ENCODE measurements at places on chromosomes 16 and 17.

DNA sequence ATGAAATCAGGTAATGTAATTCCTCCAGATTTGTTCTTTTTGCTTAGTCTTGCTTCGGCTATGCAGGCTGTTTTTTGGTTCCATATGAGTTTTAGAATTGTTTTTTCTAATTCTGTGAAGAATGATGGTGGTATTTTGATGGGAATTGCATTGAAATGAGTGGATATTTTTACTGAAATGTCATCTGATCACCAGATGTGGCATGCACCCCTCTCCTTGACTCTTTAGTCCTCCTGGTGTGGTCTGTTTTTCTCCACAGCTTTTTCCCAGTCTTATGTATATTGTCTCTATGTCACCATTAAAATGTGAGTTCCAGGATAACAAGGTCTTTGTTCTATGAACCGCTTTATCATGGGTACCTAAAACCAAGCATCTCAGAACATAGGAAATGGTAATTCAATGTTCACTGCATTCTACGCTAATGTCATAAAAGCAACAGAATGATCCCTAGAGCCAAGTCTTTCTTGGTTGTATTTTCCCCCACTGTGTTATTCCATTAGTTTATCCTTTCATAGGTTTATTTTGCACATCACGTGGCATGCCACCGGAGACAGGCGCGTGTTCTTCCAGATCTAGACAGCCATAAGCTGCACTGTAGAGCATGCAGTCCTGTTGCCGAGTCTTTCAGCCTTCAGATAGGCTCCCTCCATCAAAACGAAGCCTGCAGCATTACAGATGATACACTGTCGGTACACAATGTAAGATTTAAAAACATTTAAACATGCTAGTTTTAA, 172.5 kb downstream of the RPTOR start:
- DNase-seq: no peak

GRCh38 chr17:32627239-32627996, 140.6 kb downstream of the CDK5R1 start:
- peak; percentile 8 for DNase-seq

DNA sequence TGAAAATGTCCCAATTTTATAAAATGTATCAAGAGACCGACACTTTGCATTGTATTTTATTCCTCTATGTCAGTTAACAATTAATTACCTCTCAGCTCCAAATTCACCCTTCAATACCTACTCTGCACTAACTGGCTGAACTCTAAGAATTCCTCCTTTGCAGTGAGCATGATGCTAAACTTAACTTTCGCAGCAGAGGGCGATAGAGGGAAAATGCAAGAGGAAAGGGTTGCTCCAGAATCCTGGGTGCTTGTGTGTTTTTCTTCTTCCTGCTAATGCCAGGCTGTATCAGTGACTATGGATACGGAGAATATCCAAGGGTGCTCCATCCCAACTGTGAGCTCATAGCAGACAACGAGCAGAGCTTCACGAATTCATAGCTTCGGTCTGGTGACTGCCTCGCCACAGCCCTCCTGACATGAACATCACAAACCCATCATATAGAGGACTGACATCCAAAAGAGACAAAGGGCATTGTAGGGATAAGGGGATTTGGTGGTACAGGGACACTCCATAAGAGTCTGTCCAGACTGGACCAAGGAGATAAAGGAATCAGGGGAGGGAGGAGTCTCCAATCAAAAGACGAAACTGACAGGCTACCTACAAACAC, 172.9 kb downstream of the STX8 start:
- peak; percentile 22 for DNase-seq

- no peak for DNase-seq
These were observed 628 bp upstream of the BLMH start for GRCh38 chr17:30292286-30292858.

GRCh38 chr17:68381076-68381900, 76.0 kb downstream of the WIPI1 start:
- DNase-seq: peak; percentile 48

DNA sequence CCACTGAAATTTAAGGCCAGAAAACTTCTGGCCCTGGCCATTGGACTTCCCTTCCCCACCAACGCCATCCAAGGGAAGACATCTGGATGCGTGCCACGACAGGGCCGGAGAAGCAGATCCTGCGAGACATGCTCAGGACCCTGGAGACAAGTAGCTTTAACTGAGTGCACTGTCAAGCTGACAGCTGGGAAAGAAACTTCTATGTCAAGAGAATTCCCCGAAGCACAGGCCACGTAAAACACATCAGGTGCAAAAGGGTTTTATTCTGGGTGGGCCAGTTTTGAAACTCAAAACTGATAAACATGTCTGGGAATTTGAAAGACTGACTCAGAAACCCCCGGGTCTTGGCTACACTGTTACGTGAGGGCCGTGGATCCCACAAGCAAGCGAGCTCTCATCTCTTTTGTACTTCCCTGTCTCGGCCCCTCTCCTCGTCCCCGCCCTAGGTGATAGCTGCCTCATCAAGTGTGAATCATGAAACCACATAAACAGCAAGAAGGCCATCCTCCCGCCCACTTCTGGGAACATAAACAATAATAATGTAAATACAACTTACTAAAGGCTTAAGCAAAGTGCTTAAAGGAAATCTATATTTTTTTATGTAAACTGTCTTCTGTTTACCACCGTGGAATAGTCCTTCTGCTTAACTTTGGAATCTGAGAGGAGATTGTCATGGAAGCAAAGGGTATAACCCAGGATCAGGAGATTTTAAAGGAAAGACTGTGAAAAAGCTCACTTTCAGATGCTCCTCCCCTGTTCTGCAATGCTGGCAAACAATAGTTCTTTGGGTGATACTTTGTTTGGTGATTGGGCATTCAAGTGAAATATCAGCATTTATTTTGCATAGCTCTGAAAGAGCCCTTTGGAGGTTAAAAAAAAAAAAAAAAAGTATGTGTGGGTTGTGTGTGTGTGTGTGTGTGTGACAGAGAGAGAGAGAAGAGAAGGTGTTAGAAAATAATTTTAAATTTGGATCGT, 406.0 kb upstream of the MAF start:
- peak; percentile 82 for DNase-seq

DNA sequence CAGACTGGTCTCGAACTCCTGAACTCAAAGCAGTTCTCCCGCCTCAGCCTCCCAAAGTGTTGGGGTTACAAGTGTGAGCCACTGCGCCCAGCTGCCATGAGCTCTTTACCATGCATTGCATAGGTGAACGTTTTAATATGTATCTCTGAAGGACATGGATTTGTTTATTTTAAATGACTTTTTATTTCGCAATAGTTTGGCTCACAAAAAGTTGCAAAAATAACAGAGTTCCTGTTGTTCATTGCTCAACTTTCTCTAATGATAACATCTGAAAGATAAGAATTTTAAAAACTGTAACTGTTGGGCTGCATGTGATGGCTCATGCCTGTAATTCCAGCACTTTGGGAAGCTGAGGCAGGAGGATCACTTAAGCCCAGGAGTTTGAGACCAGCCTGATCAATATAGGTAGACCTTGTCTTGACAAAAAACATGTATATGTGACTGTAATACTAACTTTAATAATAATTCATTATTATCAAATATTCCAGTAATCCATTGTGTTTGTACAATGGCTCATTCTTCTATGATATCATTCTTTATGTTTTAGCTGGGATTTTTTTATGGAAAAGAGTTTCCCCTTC, 80.1 kb downstream of the ABCC1 start:
- no peak for DNase-seq

DNA sequence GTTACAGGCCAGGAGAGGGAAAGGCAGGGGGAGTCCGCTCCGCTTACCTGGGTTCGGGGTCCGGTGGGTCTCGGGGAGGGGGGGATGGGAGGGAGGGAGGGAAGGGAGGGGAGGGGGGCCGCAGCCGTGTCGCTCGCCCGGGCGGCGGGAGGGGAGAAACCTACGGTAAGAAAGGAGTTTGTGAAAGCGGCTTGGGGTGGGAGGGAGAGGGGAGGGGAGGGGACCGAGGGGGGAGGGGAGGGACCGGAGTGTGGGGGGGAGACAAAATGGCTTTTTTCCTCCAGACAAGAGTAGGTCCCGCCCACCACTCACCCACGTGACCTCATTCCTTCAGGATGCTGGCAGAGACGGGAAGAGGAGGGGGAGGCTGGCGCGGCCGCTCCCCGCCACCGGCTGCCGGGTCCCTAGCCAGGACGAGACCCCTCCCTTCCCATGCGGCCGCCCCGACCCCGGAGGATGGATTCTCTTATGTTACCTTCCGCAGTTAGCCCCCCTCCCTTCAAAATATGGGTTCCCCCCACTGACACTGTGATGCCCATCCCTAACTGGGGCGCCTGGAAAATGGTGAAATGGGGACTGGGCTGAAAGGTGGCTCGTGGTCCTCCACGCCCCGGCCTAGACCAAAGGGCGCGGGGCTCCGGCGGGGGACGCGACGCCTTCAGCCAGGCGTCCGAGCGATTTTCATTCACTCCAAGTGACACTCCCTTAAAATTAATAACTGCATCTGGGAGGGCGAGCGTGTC, at the start of gene PCGF2:
PCGF2 (minus strand) TSS at position 188 of the 743 bp plus-strand sequence. CDS start 7,934 bp downstream, outside the sequence.
- DNase-seq: peak; percentile 96

GRCh38 chr17:7673239-7673638, 14.1 kb downstream of the TP53 start:
- DNase-seq: no peak

GRCh38 chr16:11049396-11050059, 105.2 kb downstream of the CLEC16A start:
- DNase-seq: no peak

- DNase-seq: no peak
These were observed 256.1 kb upstream of the SALL1 start for GRCh38 chr16:51407199-51407598.

All from hepatocyte (in vitro differentiated cells).